CD8-positive, alpha-beta memory T cell (primary cell): ENCODE measurements at places on chromosomes 2 and 18. TPM values are rescaled to one million over a fixed set of nuclear protein-coding genes. Genes with fewer than 3 reads are reported as not detected.

Gene DYNAP
- total RNA-seq, result not detected

Gene IL36A
- not detected for total RNA-seq

Gene SCTR
- not detected for total RNA-seq

Gene ALPP
- not detected for total RNA-seq

Gene C2orf78
- not detected for total RNA-seq
